ENCODE measurements at places on chromosomes 13 and 19.

GRCh38 chr19:51096473-51097165, 11.6 kb downstream of the CTU1 start:
- no peak for DNase-seq

DNA sequence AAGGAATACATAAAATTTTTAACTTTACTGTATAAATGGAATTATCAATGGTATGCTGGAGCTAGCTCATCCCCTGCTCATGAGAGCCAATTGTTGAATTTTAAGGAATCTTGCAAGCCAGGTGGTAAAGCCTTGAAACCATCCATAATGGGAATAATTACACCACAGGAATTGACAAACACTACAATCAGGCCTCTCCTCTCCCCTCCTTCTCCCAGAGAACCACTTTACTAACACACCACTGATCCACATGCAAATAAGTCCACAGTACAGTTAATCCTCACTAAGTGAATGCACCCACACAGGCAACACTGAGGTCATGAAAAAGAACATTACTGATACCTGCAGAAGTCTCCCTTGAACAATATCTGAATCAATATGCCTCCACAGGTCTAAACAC, 140.5 kb downstream of the KLF12 start:
- DNase-seq, result no peak

GRCh38 chr19:38921420-38922274, 8.9 kb downstream of the SARS2 start:
- no peak for DNase-seq

- no peak for DNase-seq
These were observed 194.5 kb upstream of the UBL3 start for GRCh38 chr13:30044932-30045331.

- no peak for DNase-seq
These were observed 9.5 kb downstream of the PCDH17 start for GRCh38 chr13:57641051-57641450.

GRCh38 chr13:49023431-49023830, 47.7 kb downstream of the FNDC3A start:
- DNase-seq, result no peak

DNA sequence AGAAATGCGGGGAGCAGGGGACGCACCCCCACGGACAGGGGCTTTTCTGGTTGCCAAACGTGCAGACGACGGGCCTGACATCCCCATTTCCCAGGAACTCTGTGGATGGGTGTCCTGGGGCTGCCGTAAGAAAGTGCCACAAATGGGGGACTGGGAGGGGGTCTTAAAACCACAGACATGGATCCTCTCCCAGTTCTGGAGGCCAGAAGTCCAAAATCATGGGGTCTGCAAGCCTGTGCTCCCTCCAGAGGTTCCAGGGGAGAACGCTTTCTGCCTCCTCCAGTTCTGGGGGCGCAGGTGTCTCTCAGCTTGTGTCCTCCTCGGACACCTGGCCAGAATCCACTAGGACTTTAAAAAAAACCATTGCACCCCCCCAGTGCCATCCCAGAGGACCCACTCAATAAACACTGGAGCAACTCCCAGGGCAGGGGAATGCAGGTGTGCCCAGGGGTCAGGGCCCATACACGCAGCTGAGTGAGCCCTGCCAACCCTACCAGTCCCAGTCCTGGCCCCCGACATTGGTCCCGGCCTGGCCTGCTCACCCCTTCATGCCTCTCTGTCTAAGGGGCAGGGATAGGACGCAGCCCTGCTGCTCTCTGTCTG, 103.9 kb downstream of the GADD45B start:
- DNase-seq, result no peak

GRCh38 chr19:29598496-29598895, 7.6 kb upstream of the POP4 start:
- no peak for DNase-seq

DNA sequence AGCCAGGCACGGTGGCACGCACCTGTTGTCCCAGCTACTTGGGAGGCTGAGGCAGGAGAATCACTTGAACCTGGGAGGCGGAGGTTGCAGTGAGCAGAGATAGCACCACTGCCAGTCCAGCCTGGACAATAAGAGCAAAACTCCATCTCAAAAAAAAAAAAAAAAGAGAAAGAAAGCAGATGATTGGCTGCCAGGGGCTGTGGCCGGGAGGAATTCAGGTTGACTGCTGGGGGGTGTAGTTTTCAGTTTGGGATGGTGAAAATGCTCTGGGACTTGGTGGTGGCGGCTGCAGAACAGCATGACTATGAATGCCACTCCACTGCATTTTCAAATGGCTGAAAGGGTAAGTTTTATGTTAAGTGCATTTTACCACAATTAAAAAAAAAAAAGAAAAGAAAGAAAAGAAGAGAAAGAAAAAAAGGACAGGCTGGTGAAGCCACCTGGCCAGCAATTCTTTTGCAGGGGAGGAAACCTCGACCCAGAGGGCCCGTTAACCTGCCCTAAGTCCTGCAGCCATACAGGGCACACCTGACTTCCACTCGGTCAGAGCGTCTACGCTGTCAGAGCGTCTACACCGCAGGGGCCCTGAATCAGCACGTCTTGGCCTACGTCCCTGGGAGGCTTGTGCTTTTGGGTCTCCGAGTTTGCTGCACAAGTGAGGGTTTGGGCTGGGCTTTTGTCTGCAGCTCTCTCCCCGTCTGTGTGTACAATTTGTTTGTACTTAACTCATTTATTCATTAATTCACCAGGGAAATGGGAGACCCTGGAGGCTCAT, 3.6 kb downstream of the ISOC2 start:
- no peak for DNase-seq

DNA sequence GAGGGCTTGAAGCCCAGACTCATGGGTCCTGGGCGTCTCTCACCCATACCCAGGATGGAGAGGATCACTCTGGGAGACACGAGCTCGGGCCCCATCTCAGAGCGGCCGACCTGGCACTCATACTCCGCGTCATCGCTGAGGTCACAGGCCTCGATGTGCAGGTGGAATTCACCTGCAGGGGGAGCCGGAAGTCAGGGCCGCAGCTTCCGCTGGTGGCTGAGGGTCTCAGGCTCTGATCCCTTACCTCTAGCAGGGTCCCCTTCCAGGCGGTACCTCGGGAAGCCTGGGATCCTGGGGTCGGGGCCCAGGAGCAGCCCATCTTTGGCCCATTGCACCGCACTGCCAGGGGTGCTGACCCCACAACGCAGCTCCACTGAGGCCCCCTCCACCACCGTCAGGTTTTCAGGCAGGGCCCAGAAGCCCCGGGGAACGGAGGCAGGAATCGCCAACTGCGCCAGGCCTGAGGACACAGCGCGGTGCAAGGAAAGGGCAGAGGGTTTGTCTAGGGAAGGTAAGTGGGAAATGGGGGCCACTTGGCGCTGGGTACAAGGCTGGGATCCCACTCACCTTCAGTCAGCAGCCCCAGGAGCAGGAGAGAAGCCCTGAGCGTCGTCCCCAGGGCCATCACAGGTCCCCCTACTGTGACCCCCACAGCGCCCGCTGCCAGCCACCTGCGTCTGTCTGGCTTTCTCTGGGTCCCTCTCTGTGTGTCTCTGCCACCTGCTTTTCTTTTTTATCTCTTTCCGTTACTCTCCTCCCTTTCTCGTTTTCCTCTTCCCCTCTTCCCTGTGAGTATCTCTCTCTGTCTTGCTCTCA, 883 bp downstream of the NPHS1 start:
- no peak for DNase-seq

DNA sequence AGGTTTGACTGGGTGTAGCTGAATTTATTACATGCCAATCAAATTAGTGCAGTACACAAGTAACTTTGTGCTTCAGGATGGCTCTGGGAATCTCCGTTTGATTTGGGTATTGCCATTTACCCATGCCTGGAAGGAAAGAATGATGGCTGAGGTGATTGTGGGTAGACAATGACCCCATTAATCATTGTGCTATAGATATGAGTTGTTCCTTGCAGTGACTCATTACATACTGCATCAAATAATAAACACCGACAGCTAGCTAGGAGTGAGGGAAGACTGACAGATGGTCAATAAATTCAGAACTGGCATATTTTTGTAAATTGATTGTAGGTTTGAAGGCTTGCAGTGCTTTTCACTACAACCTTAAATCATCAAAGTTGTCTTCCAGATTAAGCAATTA, 1069.5 kb downstream of the DIAPH3 start:
- DNase-seq, result no peak

DNA sequence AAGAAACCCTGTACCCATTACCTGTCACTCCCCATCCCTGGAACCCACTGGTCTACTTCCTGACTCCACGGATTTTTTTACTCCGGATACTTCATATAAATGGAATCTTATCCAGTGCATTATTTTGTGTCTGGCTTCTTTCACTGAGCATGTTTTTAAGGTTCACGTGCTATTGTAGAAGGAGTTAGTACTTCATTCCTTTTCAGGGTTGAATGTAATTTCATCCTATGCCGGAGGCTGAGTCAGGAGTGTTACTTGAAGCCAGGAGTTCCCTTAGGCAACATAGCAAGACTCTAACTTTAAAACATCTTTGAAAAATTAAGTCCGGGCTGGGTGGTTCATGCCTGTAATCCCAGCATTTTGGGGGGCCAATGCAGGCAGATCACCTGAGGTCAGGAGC, 17.9 kb upstream of the ELAVL1 start:
- DNase-seq, result no peak

- no peak for DNase-seq
These were observed 2.6 kb downstream of the ISYNA1 start for GRCh38 chr19:18435178-18435841.

- no peak for DNase-seq
These were observed 537.0 kb upstream of the SPRY2 start for GRCh38 chr13:80877944-80878241.

GRCh38 chr19:39413272-39413910, 922 bp downstream of the PLEKHG2 start:
- no peak for DNase-seq
